ENCODE measurements at places on chromosomes 6 and 20. TPM values are rescaled to one million over a fixed set of nuclear protein-coding genes. Genes with fewer than 3 reads are reported as not detected.

Gene TINAG
- total RNA-seq = not detected

Gene BRPF3
- total RNA-seq = 19.3 TPM

GRCh38 chr6:103783329-103783728, 1076.4 kb downstream of the HACE1 start:
- DNase-seq = no peak

GRCh38 chr6:72132427-72132826, 246.1 kb downstream of the RIMS1 start:
- no peak for DNase-seq

DNA sequence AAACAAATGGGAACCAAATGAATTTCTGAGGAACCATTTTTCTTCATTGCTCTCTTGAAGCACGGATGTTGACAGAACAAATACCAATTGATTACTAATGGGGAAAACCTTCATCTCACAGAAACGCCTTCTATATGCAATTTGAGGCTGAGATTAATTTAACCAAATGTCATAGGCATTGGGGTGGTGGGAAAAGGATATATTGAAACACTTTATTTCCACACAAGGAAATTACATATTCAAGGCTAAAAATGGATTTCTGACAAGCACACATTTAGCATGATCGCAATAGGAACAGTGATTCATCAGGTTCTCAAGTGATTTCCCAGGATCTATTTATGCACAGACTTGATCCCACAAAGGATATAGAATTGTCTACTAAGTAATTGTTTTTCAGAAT, 88.9 kb downstream of the COL12A1 start:
- DNase-seq = no peak

GRCh38 chr20:16410626-16411025, 162.6 kb downstream of the KIF16B start:
- DNase-seq = no peak
